ENCODE measurements at places on chromosomes 11 and 22.

DNA sequence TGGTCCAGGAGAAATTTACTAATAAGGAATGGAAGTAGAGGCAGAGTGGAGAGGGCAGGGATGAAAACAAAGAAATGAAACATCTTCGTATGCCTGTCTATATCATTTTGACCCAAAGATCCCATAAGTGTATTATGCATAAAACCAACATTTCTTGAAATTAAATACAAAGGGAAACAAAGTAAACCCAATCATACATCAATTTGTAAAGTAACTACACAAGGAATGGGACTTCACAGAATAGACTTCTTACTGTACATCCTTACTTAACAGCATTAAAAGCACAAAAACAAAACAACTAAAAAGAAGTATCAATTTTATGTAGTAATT, 253.6 kb upstream of the CCDC179 start:
- no peak for DNase-seq

GRCh38 chr11:70661761-70662501, 263.6 kb downstream of the CTTN start:
- DNase-seq = peak; percentile 14

DNA sequence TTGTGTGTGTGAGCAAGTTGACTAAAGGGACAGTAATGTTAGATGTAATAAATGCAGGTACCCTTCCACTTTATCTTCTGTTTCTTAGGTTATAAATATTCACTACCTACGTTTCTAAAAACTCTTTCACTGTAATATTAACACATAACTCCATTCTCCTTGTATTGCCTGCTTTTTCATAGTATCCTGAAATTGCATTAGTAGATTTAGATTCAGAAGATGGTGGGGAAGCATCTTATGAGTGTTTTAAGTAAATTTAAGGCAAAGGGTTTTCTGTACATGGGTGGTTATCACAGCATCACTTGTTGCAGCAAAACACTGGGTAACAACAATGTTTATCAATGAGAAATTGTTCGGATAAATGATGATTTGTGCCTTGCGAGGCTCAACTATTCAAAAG, 115.2 kb upstream of the VPREB1 start:
- DNase-seq = no peak

DNA sequence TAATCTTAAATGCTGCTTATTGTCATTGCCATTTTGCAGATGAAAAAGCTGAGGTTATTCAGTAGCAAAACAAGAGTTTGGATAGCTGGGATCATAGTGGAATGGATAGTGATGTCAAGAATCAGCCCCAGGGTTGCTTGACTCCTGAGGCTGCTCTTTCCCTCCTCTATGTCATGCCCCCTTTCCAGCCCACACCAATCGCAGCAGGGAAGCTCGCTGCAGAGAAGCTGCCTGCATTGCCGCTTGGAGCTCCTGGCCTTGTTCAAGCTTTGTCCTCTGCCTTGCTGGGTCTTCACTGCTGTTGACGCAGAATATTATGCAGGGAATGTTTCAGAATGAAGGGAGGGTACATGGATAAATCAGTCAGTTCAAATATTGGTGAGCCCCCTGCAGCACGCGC, 128.8 kb upstream of the RASSF10 start:
- DNase-seq = no peak

GRCh38 chr11:80096736-80097135, 655.9 kb upstream of the TENM4 start:
- DNase-seq = peak; percentile 83

- peak; percentile 87 for DNase-seq
Observed at GRCh38 chr11:117239295-117239694, 6.8 kb downstream of the RNF214 start.

GRCh38 chr22:37499789-37500540, 13.8 kb upstream of the MFNG start:
- no peak for DNase-seq

DNA sequence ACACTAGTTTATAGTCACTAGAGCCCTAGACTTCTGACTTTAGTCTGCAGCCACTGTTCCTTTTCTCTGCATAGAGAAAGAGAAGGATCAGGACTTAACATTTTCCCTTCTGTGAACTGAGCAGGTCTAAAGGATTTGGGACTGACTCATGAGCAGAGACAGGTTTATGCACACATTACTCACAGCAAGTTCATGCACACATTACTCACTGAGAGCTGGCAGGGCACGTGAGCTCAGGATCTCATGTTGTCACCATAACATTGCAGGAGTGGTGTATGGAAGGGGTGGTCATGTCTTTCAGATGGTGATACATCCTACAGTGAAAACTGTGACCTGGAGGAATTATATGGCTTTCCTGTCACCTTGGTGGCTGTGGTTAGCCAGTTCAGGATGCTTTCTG, 56.4 kb downstream of the CEP164 start:
- DNase-seq = peak; percentile 68

DNA sequence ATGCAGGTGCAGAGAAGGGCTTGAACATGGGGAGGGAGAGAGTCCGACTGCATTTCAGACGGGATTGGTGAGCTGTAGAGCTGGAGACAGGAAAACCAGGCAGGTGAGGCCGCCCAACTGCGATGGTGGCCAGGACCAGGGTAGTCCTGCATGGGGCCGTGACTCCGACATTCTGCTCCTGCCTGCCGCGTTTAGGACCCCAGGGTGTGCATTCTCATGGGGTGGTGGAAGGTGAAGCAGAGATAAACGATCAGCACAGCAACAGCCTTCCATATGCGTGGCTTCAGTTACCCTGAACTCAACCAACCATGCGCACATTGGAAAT, 29.3 kb downstream of the SHANK2 start:
- no peak for DNase-seq

- DNase-seq = no peak
Observed at GRCh38 chr22:24232124-24232523, 12.8 kb downstream of the GGT5 start.

DNA sequence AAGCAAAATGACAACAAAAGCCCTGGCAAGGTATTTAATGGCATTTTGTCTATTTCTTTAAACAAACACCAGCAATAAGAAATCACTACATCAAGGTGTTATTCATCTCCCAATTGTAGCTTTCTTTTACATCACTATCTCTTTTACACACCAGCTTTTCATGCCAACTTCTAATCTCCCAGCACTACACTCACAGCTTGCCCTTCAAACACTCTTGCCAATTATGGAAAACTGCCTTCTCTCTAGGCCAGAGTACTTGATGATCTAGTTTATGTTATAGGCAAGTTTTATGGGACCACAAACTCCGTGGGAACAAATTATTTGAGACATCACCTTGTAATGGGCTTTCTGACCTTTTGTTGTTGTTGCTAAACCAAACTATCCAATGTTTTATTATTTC, 61.3 kb downstream of the SVIP start:
- DNase-seq = no peak

GRCh38 chr11:100827934-100828661, 141.0 kb downstream of the ARHGAP42 start:
- DNase-seq = peak; percentile 90

GRCh38 chr11:126319374-126319740, 15.5 kb downstream of the DCPS start:
- DNase-seq = no peak

- DNase-seq = peak; percentile 99
Observed at GRCh38 chr11:120335908-120336640, at the start of gene ARHGEF12. Gene ARHGEF12 (plus strand): TSS chr11:120336413. CDS start chr11:120337244, 831 bp downstream.

DNA sequence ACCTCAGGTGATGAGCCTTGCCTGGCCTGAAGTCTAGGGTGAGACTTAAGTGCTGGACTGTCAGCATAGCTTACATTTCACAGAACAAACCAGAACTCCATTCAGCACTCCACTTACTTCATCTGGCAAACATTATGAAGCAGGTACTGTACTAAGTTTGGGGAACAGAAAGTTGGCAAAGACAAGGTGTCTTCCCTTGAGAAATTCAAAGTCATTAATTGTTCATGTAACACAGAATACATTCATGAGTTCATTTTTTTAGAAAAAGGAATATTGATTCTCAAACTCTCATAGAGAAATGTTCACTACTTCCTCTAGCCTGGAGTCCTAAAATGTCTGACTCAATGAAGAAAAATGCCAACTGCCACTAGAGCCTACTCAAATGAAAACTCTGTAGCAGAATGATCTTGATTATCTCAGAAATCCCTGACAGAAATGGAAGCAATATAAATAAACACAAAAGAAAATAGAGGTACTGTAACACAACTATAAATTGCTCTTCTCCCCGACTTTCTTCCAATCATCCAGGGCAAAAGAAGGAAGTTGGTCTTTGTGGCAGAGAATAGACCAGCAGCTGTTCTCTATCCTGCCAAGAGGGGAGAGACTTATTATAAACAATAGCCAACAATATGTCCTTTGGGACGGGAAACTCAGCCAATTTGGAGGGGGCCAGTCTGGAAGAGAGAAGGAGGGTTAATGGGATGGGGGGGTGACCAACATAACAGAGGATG, 129.2 kb upstream of the MTMR2 start:
- DNase-seq = peak; percentile 60

DNA sequence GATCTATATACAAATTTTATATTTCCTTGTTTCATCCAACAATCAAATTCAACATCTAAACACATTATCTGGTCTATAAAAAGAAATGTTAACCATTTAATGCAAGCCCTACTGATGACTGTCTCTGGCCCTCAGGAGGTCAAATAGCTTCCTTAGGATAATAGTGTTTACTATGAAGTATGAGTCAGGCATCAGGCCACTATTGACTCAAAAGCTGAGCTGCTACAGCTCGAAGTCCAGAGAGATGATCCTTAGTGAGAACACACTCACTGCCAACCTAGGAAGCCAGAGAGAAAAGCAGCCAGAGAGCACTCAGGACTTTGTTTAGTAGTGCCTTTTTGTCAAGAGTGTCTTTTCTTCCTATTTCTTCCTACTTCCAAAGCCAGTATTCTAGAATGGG, 171.8 kb downstream of the SOX6 start:
- peak; percentile 81 for DNase-seq

DNA sequence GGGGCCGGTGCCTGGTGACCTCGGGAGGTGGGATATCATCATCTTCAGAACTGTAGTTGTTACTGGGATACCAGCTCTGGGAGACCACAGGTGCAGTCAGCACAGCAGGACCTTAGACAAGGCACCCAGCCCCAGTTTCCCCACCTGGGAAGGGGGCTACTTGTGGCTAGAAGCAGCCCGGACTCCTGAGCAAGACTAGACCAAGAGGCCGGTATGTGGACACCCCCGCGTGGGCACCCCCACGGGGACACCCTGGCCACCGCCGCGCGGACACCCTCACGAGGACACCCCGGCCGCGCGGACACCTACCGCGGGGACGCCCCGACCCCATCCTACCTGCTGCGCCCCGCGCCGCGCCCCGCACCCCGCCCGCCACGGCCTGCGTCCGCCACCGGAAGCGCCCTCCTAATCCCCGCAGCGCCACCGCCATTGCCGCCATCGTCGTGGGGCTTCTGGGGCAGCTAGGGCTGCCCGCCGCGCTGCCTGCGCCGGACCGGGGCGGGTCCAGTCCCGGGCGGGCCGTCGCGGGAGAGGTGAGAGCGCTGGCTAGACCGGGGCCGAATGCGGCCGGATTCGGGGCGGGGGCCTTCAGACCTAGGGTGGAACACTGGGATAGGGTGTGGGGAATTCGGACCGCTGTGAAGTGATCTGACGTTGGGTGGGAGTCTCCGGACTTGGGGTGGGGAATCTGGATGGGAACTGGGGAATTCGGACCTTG, at the start of the genes COMT and TXNRD2:
Gene COMT, plus strand, starts transcription at position 408 of the 718 bp plus-strand sequence. CDS start 20,755 bp downstream, outside the sequence.
Gene TXNRD2, minus strand, starts transcription at position 454 of the 718 bp plus-strand sequence. Its CDS starts 15 bp downstream, at position 439.
- peak; percentile 55 for DNase-seq

GRCh38 chr22:45774001-45774670, 102.5 kb downstream of the ATXN10 start:
- DNase-seq = no peak

DNA sequence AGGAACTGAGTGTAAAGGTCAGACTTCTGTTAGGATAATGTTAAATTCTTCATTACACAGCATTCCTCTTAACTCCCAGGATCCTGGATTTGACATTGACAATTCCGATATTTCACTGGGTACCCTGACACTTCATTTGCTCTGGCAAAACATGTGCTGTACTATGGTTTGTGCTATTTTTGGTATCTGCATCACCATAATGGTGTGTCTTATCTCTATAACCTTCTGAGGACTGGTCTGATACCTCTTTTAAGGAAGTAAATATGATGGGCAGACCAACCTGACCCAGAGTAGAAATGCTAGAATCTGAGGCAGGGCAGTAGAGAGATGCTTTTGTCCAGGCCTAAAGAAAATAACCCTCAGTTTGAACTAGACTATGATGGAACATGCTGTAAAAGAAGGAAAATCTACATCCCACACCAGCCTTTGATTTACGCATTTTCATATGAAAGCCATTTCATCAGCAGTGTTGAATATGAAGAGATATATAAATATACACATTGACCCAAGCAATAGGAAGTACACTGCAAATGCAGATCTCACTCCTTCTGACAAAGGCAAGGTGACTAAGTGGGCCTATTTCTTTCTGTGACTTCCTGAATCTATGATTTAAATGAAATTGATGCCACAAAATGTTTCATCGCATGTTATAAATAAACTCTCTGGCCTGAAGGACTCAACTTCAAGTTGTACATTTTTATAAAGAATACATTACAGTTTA, 966.7 kb downstream of the DLG2 start:
- no peak for DNase-seq

DNA sequence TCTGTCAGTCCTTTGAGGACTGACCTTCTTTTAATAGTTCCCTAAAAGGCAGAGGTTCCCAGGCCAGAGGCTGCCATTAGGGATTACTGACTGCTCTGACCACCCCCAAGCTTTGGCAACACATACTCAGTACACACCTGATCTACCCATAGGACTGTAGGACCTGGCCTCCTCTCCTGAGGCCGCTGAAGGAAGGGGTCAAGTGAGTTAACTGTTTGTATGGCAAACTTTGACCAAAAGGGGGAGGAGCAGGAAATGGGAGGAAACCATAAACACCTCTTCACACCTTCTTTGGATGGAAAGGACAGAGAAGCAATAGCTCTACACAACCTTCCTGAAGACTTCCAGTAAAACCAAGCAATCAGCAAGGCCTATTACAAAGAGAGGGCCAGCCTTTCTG, 104.0 kb downstream of the APOL5 start:
- DNase-seq = no peak

GRCh38 chr11:8987446-8987845, 16.4 kb downstream of the NRIP3 start:
- no peak for DNase-seq

GRCh38 chr22:40396882-40397281, 26.5 kb downstream of the SGSM3 start:
- DNase-seq = peak; percentile 80

- no peak for DNase-seq
Observed at GRCh38 chr22:44004104-44004460, 20.0 kb upstream of the PARVB start.

DNA sequence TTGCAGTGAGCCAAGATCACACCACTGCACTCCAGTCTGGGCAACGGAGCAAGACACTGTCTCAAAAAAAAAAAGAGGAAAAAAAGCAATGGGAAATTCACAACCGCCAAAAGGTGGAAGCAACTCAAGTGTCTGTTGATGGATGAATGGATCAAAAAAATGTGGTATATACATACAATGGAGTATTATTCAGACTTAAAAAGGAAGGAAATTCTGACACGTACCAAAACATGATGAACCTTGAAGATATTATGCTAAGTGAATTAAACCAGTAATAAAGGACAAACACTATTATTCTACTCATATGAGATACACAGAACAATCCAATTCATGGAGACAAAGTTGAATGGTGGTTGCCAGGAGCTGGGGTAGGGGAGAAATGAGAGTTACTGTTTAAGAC, 40.9 kb downstream of the FAM168A start:
- DNase-seq = no peak

- no peak for DNase-seq
Observed at GRCh38 chr11:69862797-69863543, 43.8 kb upstream of the FGF3 start.

- no peak for DNase-seq
Observed at GRCh38 chr11:134275534-134276395, at the start of gene GLB1L3. Gene GLB1L3 (plus strand): TSS chr11:134276379. CDS start chr11:134276741, 362 bp downstream.

Data from astrocyte of the spinal cord (primary cell).